CD8-positive, alpha-beta memory T cell (primary cell): ENCODE measurements at places on chromosomes 3 and 15. TPM values are rescaled to one million over a fixed set of nuclear protein-coding genes. Genes with fewer than 3 reads are reported as not detected.

Gene CRABP1
- total RNA-seq: not detected

GRCh38 chr3:122405015-122405414, 10.8 kb downstream of the WDR5B start:
- DNase-seq: no peak

GRCh38 chr15:96002890-96003859, 327.3 kb upstream of the NR2F2 start:
- DNase-seq: no peak

DNA sequence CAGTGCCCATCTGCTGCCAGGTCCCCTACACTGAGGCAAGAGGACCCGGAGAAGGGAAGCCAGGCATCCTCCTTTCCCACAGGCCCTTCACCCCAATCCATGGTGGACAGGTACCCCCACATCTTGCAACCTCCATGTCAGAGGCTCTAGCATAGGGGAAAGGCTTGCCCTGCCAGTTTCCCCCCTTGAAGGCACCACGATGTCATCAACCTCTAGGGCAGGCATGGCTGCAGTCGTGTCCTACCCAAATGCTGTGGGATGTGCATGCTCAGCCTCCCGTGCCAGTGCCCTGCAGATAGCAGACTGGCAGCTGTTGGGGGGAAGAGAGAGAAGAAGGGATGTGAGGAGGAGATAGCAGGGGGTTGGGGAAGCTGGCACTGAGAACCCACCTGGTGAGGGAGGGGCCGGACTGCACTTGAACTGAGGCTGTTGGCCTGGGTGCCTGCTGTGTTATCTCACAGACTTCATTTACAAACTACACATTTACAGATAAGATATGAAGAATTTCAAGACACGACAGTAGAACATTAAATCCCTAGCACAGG, 197.5 kb downstream of the ADAMTS9 start:
- no peak for DNase-seq

Gene SMCO1
- total RNA-seq: not detected

- DNase-seq: no peak
Observed at GRCh38 chr3:73007992-73008712, 11.5 kb downstream of the PPP4R2 start.

GRCh38 chr3:158419820-158420653, 151.0 kb upstream of the MLF1 start:
- no peak for DNase-seq

Gene SLC12A8
- total RNA-seq: 1.0 TPM

DNA sequence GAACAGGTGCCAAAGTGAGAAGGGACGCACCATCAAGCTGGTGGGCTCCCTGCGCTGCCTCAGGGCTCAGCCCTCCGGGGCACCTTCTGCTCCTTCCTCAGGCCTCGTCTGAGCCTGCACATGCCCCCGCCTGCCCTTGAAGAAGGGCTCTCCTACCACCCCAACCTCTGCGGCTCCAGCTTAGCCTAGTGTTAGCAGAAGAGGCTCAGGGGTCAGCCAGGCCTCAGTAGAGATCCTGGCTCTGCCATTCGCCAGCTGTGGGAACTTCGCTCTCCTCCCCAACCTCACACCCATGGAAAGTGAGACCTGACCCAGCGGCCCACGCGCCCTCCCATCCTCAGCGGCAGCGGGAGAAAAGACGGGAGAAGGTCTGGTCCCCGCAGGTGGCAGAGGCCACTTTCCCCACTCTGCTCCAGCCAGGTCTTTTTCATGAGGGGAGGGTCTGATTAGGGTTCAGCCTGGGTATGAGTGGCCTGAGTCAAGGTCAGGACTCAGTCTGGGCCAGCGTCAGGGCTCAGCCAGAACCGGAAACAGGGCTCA, 8.2 kb downstream of the GRIP2 start:
- no peak for DNase-seq

Gene EIF4E3
- total RNA-seq: 24.1 TPM

DNA sequence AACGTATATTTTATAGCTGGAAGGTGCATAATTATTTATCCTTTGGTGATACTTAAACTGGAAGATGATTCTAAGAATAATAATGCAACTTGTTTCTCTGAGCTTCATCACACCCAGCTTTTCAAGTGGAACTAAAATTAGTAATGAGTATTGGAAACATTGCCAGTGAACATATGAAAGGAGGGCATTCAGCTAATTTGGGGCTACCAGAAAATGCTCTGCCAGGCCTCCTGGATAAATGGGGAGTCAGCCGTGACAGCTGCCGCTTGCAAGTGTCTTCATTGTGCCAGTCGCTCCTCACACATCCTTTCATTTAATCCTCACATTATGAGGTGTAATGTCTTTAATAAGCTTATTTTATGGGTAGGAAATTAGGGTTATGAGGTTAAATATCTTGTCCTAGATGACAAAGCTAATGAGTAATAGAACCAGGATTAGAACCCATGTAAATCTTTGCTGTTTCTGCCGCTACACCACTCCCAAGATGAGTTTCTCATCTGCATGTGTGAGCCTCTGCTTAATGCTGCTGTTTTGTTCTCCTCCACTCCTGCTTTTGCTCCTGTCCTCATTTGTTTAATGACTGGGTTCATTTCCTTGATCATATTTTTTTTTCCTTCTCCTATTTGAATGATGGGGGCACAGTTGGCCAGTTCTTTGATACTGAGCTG, 155.7 kb downstream of the PLCL2 start:
- DNase-seq: no peak

DNA sequence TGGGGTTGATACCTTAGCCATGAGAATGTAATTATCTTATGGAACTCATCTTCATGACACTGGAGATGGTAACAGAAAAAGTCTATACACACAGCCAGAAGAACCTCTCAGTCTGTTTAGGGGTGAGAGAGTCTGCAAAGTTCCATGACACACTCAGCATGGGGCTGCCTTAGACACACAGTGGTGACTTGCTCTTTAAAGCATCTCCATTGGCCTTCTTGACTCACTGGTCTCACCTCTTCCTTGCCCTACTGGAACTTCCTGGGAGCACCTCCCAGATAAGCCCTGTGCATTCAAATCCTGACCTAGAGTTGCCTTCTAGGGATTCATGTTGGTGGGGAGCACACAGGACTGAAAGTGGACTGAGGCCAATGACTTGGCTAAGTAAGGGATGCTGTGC, 9.3 kb downstream of the MAGI1 start:
- no peak for DNase-seq

DNA sequence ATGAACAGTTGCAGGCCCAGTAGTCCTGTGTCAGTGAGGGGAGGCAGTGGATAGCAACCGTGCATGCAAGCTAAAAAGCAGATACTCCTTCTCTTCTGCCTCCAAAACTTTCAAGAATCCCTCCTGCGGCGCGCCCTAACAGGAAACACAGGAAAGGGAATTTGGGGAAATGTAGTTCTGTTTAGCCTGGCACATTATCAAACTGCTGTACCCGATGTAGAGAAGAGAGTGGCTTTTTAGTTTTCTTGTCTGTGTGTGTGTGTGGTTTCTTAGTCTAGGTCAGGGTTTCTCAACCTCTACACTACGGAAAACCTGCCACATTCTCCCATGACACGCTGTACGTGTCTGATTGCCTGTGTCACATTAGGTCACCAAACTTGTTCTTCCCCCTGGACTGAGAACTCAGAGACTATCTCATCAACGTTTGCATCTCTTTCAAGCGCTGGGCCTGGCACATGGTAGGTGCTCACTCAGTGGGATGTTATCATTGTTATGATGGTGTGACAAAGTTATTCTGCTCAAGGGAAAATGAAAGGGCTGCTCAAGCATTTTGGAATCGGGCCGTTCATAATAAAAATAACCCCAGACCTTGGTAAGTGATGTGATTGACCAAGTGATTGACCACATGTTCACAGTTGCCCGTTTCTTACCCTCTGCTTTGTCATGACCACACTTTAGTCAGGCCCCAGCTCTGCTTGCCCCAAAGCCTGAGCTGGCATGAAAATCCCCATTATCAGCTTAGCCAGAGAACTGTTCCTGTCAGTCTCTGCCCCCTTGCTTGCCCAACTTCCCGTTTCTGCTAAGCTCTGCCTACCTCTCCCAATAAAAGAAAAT, 33.2 kb downstream of the TM4SF4 start:
- no peak for DNase-seq
